ENCODE measurements at places on chromosomes 16 and 17.

GRCh38 chr17:39973496-39973895 is 7.1 kb upstream of the PSMD3 start:
- peak; percentile 41 for DNase-seq

DNA sequence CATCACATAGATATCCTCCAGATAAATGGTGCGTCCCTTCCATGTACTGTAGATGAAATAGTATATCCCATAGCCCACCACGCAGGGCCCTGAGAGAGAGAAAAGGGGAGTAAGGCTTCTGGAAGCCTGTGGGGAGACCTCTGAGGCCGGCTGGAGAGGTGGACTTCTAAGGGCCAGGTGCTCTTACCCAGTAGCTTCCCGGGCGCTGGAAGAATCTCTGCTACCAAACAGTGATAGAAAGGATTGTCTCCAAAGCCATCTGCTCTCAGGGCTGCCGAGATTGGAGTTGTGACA is 718 bp downstream of the SAT2 start:
- DNase-seq: peak; percentile 13

DNA sequence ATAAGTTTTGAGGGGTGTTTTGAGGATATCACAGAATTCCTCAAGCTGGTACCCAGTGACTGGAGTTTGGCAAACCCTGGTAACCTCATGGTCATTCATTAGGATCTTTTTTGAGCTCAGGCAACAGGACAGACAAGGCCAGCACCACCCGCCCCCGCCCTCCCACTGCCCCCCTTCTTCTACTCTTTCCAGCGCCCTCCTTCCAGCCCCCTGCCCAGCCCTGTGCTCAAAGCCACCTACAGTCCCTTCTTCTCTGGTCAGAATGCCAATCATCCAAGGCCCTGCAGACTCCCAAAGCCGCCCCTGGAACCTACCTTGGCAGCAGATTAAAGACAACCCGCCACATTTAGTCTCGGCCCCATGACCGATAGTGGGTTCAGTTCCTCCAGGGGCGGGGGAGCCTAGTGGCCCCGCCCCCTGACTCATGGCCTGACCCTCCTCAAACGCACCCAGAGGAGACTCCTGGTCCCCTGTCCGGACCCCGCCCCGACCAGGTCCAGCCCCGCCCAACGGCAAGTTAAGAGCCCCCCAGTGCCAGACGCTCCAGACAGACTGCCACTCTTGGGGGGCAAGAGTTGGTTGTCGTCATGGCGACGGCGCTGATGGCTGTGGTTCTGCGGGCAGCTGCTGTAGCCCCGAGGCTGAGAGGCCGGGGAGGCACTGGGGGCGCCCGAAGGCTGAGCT is at the start of gene NAGS:
Gene NAGS (plus strand): TSS at position 546 of the 684 bp plus-strand sequence. CDS start 42 bp downstream, at position 588.
- DNase-seq: no peak

DNA sequence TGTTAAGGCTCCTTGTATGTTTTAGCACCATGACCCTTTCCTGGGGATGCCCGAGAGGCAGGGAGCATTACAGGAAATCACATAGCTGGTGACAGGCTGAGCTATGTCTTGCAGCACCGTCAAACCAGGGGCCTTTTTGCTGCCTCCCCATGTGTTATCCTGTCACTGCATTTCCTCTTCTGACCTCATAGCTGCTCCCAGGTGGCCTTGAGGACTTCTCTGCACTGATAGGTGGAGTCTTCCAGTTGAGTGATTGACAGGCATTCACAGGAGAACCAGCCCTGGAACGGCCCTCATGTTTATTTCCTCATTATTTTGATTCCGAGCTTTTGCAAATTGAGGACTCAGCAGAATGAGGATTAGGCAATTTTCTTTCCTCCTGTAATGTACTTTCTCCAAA is 349.6 kb downstream of the HAPSTR1 start:
- DNase-seq: no peak

GRCh38 chr16:668519-669171 is 713 bp downstream of the RHOT2 start:
- DNase-seq: no peak

GRCh38 chr16:19281246-19281645 is 4.3 kb upstream of the CLEC19A start:
- DNase-seq: no peak

DNA sequence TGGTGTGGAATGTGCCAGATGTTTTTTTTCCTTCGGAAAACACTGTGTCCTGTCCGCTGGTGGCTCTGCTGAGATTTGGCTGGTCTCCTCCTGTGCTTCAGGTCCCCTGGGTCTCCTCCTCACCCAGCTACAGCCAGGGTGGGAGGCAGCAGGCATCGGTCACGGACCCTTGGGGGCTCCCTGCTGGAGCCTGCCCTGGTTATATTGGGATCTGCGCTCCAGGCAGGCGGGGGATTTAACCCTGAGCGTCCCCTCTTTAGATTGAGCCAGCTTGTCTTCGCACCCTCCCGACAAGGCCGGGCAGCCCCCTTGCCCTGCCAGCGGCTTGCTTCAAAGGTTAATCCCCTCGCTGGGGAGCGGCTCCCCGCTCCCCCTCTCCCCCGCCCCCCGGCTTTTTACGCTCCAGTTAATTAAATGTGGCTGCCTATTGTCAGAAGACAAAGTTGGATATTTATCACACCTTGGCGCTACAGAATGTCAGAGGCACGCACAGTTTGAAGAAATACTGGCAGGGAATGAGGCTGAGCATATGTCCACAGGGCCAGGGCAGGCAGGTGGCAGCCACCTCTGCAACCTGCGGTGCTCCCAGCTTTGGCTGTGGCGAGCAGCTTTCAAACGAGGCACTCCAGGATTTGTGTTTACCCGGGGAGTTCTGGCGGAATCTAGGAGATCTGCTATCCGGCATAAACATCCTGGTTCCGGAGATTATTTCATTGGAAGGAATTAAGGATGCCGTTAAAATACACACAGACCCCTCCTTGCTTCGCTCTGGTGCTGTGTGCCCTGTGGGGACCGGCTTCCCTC is 38.2 kb upstream of the GSE1 start:
- DNase-seq: no peak

DNA sequence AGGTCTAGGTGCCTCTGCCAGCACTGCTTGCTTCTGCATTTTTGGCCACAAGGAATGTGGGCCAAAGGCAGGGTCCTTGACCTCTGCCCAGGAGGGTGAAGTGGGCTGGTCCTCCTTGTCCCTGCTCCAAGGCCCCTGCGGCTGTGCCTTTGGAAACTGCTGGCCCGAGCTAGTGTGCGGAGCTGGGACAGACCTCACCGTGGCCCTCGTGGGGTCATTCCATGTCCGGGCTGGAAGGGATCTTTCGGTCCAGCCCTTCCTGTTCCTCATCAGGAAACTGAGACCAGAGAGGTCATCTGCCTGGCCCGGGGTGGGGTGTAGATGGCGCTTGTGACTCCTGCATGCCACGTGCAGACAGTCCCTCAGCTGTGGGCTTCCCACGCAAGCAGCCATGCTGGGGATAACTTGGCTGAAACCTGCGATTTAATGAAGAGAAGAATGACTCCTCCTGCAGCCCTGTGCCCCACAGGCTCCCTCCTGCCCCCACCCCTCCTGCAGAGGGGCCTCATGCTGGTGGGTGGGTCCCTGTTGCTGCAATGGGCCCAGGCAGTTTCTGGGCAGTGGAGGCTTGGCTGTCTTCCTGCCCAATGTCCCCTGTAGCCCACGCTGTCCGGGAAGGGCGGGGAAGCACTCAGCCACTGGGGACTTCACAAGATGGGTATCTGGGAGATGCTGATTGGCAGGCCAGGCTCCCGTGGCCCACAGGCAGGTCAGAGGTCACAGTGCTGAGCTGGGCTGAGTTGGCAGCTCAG is 245.2 kb downstream of the SEC14L1 start:
- no peak for DNase-seq

DNA sequence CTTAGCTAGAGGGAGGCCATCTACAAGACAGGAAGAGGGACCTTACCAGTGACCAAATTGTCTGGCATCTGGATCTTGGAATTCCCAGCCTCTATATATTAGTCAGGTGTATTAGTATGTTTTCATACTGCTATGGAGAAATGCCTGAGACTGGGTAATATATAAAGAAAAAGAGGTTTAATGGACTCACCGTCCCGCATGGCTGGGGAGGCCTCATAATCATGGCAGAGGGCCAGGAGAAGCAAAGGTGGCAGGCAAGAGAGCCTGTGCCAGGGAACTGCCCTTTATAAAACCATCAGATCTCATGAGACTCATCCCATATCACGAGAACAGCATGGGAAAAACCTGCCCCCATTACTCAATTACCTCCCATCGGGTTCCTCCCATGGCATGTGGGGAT is 500.2 kb downstream of the SHISA9 start:
- no peak for DNase-seq

- DNase-seq: peak; percentile 29
These were observed 10.9 kb upstream of the HS3ST6 start for GRCh38 chr16:1929105-1929504.

DNA sequence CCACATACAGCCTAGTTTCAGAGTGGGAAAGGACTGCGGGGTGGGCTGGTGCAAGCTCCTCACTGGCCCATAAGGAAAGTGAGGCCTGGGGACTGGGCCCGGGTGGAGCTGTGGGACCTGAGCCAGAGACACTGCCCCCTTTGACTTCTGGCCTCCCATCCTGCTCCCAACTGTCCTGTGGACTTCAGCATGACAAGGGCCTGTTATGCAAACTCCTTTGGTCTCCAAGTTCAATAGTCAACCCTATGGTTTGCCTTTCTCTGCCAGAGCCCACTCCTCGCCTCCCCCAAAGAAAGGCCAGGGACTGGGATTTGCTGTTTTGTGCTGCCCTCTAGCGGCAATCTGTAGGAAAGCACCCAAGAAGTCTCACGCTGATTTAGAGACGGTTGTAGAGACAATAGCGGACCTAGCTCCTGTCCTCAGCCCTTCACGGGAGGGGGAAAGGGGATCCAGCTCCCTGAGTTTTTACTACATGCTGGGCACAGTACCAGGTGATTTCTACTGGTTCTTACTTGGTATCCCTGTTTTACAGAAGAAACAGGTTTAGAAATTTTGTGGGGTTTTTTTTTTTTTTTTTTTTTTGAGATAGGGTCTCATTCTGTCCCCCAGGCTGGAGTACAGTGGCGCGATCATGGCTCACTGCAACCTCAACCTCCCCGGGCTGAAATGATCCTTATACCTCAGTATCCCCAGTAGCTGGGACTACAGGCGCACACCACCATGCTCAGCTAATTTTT is 1.2 kb upstream of the TLCD3B start:
- peak; percentile 58 for DNase-seq

- peak; percentile 10 for DNase-seq
These were observed 1503.7 kb downstream of the CDH11 start for GRCh38 chr16:63617990-63618763.

- DNase-seq: no peak
These were observed 7.2 kb downstream of the VPS4A start for GRCh38 chr16:69318177-69318910.

- DNase-seq: peak; percentile 84
These were observed 6.3 kb downstream of the TBC1D16 start for GRCh38 chr17:80029258-80029974.

DNA sequence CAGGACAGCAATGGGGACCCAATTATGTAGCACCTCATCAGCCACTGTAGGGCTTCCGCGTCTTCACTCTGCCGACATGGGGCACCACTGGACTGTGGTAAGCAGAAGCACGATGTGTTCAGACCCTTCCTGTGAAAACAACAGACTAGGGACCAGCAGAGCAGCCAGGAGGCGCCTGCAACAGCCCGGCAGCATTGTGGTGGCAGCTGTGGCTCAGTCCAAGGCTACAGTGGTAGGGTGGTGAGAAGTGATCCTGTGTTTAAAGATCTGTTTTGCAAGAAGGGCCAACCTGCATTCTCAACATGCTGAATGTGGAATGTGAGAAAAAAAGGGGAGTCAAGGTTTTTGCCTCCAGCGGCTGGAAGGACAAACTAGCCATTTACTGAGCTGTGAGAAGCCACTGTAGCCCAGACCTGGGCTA is 80.8 kb downstream of the GAS7 start:
- DNase-seq: no peak

DNA sequence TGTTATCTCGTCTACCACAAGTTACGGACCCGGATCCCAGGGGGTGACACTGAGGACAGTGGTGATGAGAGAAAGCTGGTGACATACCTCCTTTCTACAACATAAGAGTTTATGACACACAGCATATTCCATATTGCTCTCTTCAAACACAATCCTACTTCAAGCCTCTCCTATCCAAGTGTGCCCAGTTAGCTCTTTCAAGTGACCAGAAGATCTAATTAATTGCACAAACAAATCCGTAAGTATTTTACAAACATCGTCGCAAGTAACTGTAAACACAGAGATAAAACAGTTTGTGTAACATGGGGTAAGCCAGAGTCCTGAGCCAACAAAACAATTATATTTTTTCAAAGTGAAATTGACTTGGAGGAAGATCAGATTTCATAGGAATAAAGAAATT is 235.0 kb downstream of the CHD9NB start:
- no peak for DNase-seq

DNA sequence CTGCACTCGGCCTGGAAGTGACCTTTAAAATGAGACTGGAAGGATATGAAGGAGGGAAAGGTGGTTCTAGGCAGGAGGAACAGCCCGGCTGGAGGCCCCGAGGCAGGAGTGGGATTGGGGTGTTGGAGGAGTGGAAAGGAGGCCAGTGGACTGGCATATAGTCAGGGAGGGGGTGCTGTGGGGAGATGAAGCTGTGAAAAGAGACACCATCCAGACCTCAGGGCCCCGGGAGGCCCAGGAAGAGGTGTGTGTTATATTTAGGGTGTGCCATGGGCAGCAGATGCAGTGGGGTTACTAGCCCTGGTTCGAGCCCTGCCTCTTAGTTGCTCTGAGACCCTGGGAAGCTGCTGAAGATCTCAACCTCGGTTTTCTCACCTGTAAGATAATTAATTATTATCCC is 18.9 kb upstream of the DOK4 start:
- DNase-seq: no peak

DNA sequence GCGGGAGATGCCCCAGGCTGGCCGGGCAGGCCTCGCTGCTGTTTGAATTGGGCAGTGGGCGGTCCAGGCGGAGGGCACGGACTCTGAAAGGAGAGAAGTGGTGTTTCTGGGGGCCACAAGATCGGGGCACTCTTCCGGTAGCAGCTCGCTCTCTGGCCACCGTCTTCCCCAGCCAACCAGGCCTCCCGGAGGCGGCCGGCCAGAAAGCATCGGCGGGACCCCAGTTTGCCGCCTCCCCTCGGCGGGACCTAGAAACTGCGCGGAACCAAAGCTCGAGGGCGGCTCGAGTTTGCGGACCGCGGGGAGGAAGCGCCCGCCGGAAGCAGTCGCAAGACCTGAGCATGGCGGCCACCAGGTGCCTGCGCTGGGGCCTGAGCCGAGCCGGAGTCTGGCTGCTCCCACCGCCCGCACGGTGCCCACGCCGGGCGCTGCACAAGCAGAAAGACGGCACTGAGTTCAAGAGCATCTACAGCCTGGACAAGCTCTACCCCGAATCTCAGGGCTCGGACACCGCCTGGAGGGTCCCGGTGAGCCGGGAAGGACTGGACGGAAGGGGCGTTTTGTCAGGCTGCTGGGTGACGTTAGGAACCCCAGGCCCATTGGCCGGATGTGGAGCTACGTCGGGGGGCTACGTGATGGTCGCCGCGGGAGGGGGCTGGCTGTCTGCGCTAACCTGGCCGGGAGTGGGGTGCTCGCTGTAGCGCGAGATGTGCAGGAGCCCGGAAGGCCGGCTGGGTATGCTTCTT is at the start of gene MRPL58:
Gene MRPL58 (plus strand): TSS at position 325 of the 746 bp plus-strand sequence. CDS start 17 bp downstream, at position 342.
- peak; percentile 88 for DNase-seq

DNA sequence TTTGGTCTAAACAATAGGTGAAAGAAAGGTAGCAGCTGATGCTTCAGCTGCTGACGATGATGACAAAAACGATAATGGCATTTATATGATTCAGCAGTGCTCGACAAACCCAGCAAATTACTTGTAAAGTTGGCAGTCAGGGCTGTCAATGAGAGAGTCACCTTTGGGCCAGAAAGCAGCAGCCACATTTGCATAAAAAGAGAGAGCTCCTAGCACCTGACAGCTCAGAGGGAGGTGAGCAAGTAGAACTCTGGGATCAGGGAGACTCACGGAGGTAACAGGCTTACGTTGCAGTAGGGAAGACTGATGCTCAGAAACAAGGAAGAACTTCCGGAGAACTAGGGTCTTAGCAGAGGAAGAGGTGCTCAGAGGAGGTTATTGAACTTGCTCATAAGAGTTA is 291.9 kb upstream of the ZFHX3 start:
- DNase-seq: no peak

Measured in fibroblast of skin of right quadriceps (primary cell).